ENCODE measurements at places on chromosomes 13 and 19. TPM values are rescaled to one million over a fixed set of nuclear protein-coding genes. Genes with fewer than 3 reads are reported as not detected.
A peak's percentile ranks its signal among the peaks of the same experiment; 100 is the strongest.

GRCh38 chr13:48741377-48741776 is 87.6 kb downstream of the CYSLTR2 start:
- no peak overlapping the region for H3K27ac ChIP-seq
- H3K36me3 ChIP-seq, result no peaks in the 10 kb centered on the region
- DNase-seq, result no peak
- H3K4me1 ChIP-seq, result no peaks in the 10 kb centered on the region

Gene OR7C1
- not detected for total RNA-seq

- no peaks in the 10 kb centered on the region for H3K27me3 ChIP-seq
- no peaks in the 10 kb centered on the region for H3K36me3 ChIP-seq
- no peak for DNase-seq
- no peak overlapping the region for H3K27ac ChIP-seq
- H3K4me3 ChIP-seq, result no peak overlapping the region
Observed at GRCh38 chr13:34719060-34719875, 222.8 kb upstream of the NBEA start.

Gene KANK3
- 3.2 TPM for total RNA-seq

DNA sequence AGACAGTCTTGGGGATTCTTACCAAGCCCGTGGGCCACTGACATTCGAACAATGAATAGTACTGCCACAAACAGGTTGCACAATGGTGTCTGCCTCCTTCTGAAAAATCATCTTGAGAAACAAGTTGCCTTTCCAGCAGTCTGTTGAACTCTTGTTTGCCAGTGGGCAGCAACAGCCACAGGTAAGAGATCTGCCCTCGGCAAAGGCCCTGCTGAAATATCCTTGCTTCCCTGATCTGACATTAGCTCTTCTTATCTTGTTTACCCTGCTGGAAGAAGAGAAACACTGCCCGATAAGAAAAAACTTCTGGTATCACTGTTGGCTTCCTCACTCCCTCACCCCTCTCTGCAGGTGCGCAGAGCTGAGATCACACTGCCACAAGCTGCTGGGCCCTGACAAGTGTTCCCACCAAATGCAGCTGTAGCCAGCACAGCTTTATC is 2.0 kb downstream of the DOCK9 start:
- H3K27me3 ChIP-seq, result no peaks in the 10 kb centered on the region
- no peak overlapping the region for H3K4me3 ChIP-seq
- H3K27ac ChIP-seq, result no peak overlapping the region
- no peaks in the 10 kb centered on the region for H3K36me3 ChIP-seq

GRCh38 chr13:48729856-48730255 is 76.1 kb downstream of the CYSLTR2 start:
- H3K27me3 ChIP-seq, result no peaks in the 10 kb centered on the region
- no peak for DNase-seq
- no peak overlapping the region for H3K27ac ChIP-seq
- no peaks in the 10 kb centered on the region for H3K36me3 ChIP-seq

Gene LSM7
- total RNA-seq, result 151 TPM

Gene ZNF534
- total RNA-seq, result not detected

Gene ZNF154
- total RNA-seq, result 2.2 TPM

GRCh38 chr19:5778402-5778801 is 6.1 kb downstream of the PRR22 start:
- H3K27me3 ChIP-seq, result no peaks in the 10 kb centered on the region
- no peaks in the 10 kb centered on the region for H3K4me1 ChIP-seq
- H3K4me3 ChIP-seq, result no peak overlapping the region
- no peak for DNase-seq

DNA sequence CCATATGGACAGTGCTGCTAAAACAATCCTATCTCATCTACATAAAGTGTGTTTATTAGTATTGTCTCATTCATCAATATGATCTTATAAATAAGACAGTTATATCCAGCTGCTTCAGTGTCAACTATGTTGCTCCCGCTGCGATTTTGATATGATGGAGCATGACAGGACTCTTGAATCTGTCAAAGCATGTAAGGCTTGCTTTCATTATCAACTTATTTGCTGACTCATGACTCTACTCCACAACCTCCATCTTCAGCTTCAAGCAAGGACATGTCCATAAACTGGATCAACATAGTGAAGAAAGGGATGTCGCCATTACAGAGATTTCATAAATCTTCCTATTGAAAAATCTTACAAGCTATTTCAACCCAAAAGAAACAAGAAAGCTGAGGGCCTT is 2812.6 kb downstream of the PCDH9 start:
- H3K4me3 ChIP-seq, result no peak overlapping the region
- no peaks in the 10 kb centered on the region for H3K4me1 ChIP-seq
- DNase-seq, result no peak
- no peaks in the 10 kb centered on the region for H3K36me3 ChIP-seq
- no peaks in the 10 kb centered on the region for H3K27me3 ChIP-seq
- H3K27ac ChIP-seq, result no peak overlapping the region

GRCh38 chr13:26500618-26501320 is 56.7 kb upstream of the WASF3 start:
- H3K27ac ChIP-seq, result no peak overlapping the region
- H3K27me3 ChIP-seq, result no peaks in the 10 kb centered on the region
- H3K4me3 ChIP-seq, result no peak overlapping the region
- no peaks in the 10 kb centered on the region for H3K4me1 ChIP-seq

DNA sequence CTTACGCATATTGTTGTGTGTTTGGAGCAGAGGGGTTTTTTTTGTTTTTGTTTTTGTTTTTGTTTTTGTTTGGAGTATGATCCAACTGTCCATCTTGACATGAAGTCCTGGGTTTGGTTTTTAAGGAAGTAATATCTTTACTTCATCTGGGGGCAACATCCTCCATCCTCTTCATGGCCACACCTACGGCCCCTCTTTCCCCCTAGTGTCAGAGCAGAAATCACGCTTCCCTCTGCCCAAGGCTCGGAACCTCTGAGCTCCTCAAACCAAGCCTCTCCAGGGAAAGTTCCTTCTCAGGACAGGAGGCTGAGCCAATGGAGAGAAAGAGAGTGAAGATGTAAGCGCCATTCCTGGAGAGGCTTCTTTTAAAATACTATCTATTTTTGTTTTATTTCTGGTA is 58.6 kb upstream of the PDX1 start:
- H3K36me3 ChIP-seq, result no peaks in the 10 kb centered on the region
- no peaks in the 10 kb centered on the region for H3K4me1 ChIP-seq
- DNase-seq, result no peak
- H3K27ac ChIP-seq, result no peak overlapping the region

- H3K27ac ChIP-seq, result peak overlapping the region; percentile 96
- H3K27me3 ChIP-seq, result no peaks in the 10 kb centered on the region
- DNase-seq, result no peak
- peaks cover 17% of the 10 kb centered on the region for H3K4me1 ChIP-seq
- H3K4me3 ChIP-seq, result no peak overlapping the region
- peaks cover 19% of the 10 kb centered on the region for H3K36me3 ChIP-seq
Observed at GRCh38 chr19:39969266-39969665, 1.7 kb upstream of the PSMC4 start.

Gene TYROBP
- total RNA-seq, result 53.7 TPM

Gene ZNF57
- 1.2 TPM for total RNA-seq

- peaks cover 15% of the 10 kb centered on the region for H3K27me3 ChIP-seq
- peaks cover 10% of the 10 kb centered on the region for H3K4me1 ChIP-seq
- no peak overlapping the region for H3K27ac ChIP-seq
Observed at GRCh38 chr13:74575729-74576125, 441.5 kb upstream of the KLF12 start.

DNA sequence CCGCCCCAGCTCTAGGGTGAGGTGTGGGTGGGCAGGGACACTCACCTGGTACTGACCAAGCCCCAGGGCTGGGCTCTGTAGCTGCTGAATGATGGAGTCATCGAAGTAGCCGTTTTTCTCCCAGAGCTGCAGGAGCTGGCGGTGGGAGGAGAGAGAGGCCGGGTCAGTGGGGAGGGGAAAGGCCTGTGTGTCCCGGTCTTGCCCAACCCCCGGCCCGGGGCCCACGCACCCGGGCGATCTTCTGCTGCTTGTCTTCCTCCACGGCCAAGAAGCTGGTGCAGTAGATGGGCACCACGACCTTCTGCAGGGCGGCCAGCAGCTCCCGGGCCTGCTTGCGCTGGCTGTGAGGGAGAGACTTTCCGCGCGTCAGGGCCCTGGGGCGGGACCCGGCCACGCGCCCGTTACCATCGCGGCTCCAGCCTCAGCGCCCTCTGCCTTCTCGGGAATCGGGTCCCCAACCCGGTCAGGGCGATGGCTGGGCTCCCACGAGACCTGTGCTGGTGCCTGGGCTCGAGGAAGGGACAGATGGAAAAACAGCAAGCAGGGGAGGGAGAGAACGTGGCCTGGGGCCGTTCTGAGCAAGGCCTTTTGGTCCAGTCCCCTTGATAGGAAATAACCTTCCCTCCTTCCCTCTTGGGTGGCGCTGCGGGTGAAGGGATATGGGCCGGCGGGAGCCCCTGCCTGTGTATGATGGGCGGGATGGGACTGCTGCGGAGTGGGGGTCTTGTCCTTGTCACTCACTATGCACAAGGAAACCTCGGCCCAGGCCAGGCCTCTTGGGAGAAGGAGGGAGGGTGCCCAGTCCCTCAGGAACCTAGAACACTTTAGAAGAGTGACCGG is 11.5 kb downstream of the CHERP start:
- H3K4me3 ChIP-seq, result no peak overlapping the region
- H3K27ac ChIP-seq, result no peak overlapping the region
- H3K36me3 ChIP-seq, result peaks cover 84% of the 10 kb centered on the region
- no peaks in the 10 kb centered on the region for H3K4me1 ChIP-seq
- H3K27me3 ChIP-seq, result no peaks in the 10 kb centered on the region
- DNase-seq, result no peak

- no peaks in the 10 kb centered on the region for H3K36me3 ChIP-seq
- peaks cover 5% of the 10 kb centered on the region for H3K27me3 ChIP-seq
- no peak overlapping the region for H3K4me3 ChIP-seq
- H3K4me1 ChIP-seq, result peaks cover 9% of the 10 kb centered on the region
- no peak overlapping the region for H3K27ac ChIP-seq
Observed at GRCh38 chr19:8045872-8046568, 6.5 kb upstream of the CCL25 start.

- no peaks in the 10 kb centered on the region for H3K27me3 ChIP-seq
- H3K4me1 ChIP-seq, result peaks cover under 1% of the 10 kb centered on the region
- no peak overlapping the region for H3K27ac ChIP-seq
- peaks cover 8% of the 10 kb centered on the region for H3K36me3 ChIP-seq
Observed at GRCh38 chr13:113827021-113827420, 36.9 kb downstream of the GAS6 start.

DNA sequence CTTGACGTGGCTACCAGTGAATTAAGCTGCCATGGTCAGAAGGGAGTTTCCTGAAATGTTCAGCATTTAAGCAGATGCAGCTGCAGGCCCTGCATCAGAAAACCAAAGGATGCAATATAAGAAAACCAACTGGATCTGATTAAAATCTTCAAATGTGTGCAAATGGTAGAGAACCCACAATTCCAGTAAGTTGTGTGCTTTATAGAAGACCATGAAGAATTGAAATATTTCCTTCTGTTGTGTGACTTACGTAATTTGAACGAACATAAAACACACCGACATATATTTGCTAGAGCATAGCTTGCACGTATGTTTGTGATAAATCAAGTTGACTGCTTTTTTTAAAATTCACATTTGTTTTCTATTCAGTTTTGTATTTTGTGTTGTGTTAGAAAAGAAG is 191.4 kb downstream of the COL4A1 start:
- no peaks in the 10 kb centered on the region for H3K4me1 ChIP-seq
- peaks cover 28% of the 10 kb centered on the region for H3K27me3 ChIP-seq
- no peak overlapping the region for H3K27ac ChIP-seq

- peaks cover 5% of the 10 kb centered on the region for H3K27me3 ChIP-seq
- H3K36me3 ChIP-seq, result no peaks in the 10 kb centered on the region
- no peaks in the 10 kb centered on the region for H3K4me1 ChIP-seq
- H3K4me3 ChIP-seq, result no peak overlapping the region
- no peak overlapping the region for H3K27ac ChIP-seq
Observed at GRCh38 chr19:54352041-54352440, 12.7 kb downstream of the LAIR1 start.

GRCh38 chr19:4980067-4980466 is 11.2 kb downstream of the KDM4B start:
- H3K4me1 ChIP-seq, result peaks cover 35% of the 10 kb centered on the region
- no peak for DNase-seq
- H3K36me3 ChIP-seq, result no peaks in the 10 kb centered on the region
- no peak overlapping the region for H3K27ac ChIP-seq

DNA sequence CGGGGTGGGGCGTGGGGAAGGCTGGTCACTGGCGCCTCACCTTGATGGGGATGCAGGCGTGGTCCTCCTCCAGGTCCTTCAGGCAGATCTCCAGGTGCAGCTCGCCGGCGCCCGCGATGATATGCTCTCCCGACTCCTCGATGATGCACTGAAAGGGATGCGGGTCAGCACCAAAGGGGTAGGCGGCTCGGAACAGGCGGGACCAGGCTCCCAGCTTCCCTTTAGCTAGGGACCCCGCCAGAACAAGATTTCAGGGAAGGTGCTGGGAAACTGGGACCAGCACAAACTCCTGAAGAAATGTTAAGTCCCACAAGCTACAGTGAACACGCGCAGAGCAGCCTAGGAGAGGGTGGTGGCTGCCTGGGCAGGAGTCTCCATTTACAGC is 6.0 kb downstream of the EEF2 start:
- no peak overlapping the region for H3K4me3 ChIP-seq
- H3K27me3 ChIP-seq, result no peaks in the 10 kb centered on the region
- no peaks in the 10 kb centered on the region for H3K36me3 ChIP-seq
- no peak overlapping the region for H3K27ac ChIP-seq
- DNase-seq, result no peak
- peaks cover 8% of the 10 kb centered on the region for H3K4me1 ChIP-seq

DNA sequence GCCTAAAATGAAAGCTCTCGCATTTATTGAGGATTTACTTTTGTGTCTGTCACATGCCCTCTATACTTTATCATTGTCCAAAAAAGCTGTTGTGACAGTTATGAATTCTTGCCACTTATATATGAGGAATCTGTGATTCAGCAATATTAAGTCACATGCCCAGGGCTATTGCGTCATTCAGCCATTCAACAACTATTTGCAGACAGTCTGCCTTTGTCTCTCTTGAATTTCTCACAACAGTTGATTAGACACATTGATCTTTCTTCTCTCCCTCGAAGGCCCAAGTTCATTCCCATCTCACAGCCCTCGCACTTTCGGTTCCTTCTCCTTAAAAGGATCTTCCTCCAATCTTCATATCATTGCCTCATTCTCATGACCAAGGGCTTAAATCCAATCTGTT is 342.6 kb downstream of the MZT1 start:
- no peak overlapping the region for H3K27ac ChIP-seq
- DNase-seq, result no peak
- H3K4me1 ChIP-seq, result no peaks in the 10 kb centered on the region
- no peak overlapping the region for H3K4me3 ChIP-seq
- no peaks in the 10 kb centered on the region for H3K36me3 ChIP-seq
- H3K27me3 ChIP-seq, result no peaks in the 10 kb centered on the region

- DNase-seq, result no peak
- no peaks in the 10 kb centered on the region for H3K27me3 ChIP-seq
- no peak overlapping the region for H3K27ac ChIP-seq
- H3K4me1 ChIP-seq, result no peaks in the 10 kb centered on the region
Observed at GRCh38 chr13:97913206-97913605, 40.3 kb upstream of the IPO5 start.

DNA sequence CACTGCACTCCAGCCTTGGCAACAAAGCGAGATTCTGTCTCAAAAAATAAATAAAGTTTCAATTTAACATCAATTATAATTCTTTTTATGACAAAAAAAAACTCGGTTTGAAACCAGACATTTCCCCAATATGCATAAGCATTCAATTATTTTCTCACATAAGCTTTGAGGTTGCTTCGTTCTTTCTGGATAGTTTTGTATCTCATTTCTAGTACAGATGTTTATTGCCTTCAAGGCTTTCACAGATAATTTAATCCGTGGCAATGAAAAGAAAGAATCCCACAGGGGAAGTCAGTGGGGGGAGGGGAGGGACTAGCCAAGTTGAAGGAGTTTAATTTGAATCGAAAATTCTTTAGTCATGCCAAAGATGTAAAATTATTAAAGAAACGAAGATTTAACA is 29.6 kb upstream of the TSC22D1 start:
- H3K27me3 ChIP-seq, result no peaks in the 10 kb centered on the region
- H3K4me3 ChIP-seq, result no peak overlapping the region
- DNase-seq, result no peak
- H3K36me3 ChIP-seq, result no peaks in the 10 kb centered on the region
- no peaks in the 10 kb centered on the region for H3K4me1 ChIP-seq

All from transverse colon (tissue), 4 donors.